GM03348 (cell line): ENCODE measurements at places on chromosomes 11 and 22.

GRCh38 chr22:30718938-30719337 is 24.3 kb downstream of the OSBP2 start:
- no peak for DNase-seq

DNA sequence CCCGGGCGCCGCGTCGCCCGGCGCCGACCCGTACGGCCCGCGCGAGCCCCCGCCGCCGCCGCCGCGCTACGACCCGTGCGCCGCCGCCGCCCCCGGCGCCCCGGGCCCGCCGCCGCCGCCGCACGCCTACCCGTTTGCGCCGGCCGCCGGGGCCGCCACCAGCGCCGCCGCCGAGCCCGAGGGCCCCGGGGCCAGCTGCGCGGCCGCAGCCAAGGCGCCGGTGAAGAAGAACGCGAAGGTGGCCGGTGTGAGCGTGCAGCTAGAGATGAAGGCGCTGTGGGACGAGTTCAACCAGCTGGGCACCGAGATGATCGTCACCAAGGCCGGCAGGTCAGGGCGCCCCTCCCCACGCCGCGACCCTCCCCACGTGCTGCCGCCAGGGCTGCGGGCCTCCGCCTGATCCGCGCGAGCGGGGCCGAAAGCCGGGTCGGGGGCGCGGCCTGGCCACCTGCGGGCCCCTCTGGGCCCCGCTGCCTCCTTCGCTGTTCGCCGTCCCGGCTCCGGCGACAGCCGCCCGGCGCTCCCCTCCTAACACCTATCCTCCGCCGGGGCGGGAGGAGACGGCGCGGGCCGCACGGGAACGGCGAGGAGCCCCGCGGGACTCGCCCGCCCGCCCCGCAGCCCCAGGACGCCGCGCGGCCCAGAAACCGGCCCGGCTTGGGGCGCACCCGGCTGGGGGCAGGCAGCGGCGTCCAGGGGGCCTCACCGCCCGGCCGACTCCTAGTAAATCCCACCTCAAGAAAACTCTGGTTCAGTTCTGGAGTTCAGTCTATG is 560 bp downstream of the TBX1 start:
- DNase-seq: peak; percentile 60

- no peak for DNase-seq
Observed at GRCh38 chr11:70544067-70544773, 145.9 kb downstream of the CTTN start.

- DNase-seq: no peak
Observed at GRCh38 chr22:31692186-31692886, 30.3 kb upstream of the PISD start.

GRCh38 chr11:81573367-81573766 is 1160.3 kb downstream of the FAM181B start:
- DNase-seq: no peak

- DNase-seq: no peak
Observed at GRCh38 chr11:17746096-17746495, 11.5 kb downstream of the KCNC1 start.

- no peak for DNase-seq
Observed at GRCh38 chr11:94553938-94554337, 10.2 kb downstream of the FUT4 start.

DNA sequence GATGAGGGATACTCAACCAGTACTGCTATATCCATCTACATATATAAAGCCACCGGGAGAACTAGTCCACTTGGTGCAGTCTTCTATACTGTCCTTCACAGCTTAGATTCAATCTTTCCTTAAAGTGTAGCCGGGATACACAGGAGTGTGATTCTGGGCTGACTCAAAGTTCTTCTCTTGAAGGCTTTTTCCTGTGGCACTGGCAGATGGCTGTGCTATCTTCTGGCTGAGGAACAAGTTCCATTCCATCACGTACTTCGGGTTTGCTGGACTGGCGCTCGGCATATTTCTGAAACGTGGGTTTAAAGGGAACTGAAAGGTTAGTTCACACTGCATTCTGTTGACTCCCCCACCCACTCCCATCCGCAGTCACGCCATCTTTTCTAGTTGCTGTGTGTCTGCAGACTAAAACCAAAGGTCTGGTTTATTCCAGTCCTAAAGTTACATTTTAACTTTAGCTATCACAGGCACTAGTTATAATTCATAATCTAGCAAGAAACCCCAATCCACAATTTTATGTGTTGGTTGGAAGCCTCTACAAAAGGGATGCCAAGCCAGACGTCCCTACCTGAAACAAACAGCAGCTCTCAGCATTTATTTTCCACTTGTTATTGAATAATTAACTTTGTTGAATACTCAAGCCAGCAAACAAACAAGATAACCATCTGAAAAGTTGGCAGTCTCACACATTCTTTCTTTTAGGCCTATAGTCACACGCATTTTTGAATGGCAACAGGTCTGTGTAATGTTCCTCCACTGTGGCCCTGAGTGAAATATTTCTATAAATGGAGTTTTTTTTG is 7.5 kb upstream of the C11orf65 start:
- no peak for DNase-seq

GRCh38 chr11:76839311-76839710 is 21.4 kb upstream of the ACER3 start:
- no peak for DNase-seq

GRCh38 chr11:44943696-44944095 is 7.0 kb downstream of the TP53I11 start:
- DNase-seq: no peak

- DNase-seq: no peak
Observed at GRCh38 chr11:69361466-69361865, 67.5 kb downstream of the MYEOV start.

GRCh38 chr22:36351921-36352802 is 35.6 kb downstream of the MYH9 start:
- DNase-seq: no peak

DNA sequence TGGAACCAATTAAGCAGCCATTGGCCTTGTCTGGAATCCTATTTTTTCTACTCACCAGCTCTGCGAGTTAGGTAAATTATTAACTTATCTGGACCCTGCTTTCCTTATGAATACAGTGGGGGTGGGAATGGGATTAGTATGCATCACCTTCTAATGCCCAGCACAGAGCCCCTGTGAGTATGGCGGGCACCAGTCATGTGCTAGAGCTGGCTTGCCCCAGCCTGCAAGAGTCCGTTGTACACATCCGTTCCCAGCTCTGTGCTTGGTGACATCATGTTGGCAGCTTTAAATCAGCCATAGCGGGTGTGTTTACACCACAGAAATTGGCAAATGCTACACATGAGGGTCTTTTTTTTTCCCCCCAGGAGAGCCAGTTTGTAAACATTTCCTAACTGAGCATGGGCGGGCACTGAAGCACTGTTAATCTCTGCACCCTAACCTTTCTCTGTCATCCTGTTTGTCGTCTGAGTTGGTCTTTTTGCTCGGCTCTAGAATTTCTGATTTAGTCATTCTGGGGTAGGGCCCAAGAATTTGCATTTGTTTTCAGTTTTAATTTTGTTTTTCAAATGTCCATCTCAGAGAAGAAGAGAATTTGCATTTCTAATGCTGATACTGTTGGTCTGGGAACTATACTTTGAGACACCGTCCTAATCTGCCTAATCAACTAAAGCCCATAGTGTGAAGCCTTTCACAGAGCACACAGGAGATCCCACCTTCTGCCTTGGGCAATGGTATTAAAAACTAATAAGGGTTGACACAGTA is 130.3 kb upstream of the TBCEL start:
- DNase-seq: no peak

DNA sequence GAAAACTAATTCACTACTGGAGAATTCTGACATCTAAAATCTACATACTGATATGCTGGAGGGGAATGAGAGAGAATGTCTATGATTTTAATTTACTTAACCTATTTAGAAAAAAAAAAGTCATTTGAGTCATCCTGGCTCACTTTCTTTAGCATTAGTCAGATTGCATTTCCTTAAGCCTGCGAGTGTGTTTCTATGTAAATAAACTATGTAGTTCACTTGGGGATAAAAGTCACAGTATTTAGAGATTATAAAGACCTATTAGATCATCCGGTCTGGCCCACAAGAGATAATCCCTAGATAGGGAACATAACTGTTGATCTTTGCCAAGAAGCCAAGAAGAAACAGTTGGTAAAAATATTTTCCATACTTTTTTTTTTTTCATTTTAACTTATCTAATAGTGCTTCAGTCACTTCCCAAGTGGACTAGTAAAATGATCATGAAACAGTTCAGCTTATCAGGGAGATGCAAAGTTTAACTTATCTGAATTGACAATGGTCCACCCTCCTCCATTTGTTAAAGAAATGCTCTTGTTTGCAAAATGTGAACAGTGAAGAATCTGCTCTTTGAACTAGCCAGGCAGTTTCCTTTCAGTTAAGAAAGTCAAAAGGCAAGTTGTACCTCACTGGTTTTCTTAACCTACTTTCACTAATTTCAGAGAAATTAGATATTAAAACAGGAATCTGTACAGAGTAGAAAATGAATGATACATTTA is 21.2 kb upstream of the BLID start:
- DNase-seq: peak; percentile 66

DNA sequence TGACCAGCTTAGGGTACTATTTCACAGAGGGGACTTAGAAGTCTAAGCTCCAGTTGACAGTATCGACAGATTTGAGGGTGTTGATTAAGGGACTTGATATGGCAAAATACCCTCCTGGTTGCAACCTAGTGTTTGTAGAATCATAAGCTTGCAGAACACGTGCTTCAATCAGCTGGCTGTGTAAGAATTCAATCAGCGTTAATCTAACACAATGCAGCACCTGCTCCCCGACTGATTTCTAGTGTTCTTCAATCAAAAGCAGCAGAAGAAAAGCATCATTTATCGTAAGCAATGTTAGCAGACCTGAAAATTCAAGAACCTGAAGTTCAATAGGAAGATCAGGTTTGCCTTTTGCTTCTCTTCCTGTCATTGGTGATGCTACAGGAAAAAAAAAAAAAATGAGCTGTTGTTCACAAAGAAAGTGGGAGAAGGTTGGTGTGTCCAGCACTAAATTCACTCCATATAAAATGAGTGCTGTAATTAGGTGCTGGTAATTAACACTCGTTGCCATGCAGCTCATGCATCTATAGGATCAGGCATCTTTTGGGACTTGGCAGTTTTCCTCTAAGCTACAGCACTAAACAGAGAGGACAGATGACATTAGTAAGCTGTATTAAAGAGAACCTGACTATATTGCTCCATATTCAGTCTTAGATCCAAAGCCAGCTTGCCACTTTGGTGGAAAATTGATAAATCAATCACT is 840.3 kb downstream of the OPCML start:
- DNase-seq: no peak

DNA sequence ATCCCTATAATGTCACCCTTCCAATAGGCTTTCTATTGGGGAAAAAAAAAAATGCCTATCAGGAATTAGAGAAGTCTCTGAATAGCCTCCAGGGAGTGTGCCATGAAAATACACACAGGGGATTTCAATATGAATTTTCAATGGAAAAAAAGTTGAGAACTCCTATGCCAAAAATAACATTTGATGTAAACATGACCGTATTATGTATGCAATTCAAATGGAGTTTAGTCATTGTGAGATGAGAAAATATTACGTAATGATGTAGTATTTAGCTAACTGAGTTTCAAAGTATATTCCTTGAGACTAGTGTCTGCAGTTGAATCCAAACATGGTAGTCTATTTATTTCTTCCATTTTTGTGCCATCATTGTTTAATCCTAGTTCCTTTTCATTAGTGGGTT is 182.3 kb downstream of the BLID start:
- no peak for DNase-seq

- DNase-seq: no peak
Observed at GRCh38 chr22:33865248-33865647, 55.0 kb downstream of the LARGE1 start.

- DNase-seq: no peak
Observed at GRCh38 chr22:40285513-40285912, 60.8 kb upstream of the ADSL start.

DNA sequence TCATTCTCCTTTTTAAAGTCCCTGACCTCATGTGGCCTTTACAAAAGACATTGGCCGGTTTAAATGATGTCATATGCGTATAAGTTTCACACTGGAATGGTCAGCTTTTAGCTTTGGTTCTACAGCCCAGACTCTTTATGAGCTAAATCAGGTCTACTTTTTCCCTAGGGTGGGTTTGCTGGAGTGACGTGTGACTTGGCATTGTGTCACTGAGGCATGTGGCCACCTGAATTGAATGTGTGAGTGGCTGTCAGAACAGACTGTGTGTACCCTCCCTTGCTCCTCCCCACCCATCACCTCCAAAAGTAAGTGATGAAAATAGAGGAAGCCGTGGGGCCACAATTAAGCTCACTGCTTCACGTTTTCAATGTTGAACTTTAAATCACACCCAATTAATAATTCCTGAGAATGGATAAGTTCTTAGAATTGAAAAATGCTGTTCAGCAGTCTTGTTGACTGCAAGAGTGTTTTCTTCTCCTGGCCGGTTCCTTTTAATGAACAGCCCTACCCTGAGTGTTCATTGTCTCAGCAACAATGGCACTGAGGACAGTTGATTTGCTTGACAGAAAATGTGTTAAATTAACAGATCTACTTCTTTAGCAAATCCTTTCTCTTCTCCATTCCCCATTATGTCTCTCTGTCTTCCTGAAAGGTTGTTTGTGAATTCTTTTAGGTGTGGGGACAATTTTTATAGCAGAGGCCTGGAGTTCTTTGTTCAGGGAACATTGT is 11.3 kb downstream of the CECR2 start:
- DNase-seq: no peak

DNA sequence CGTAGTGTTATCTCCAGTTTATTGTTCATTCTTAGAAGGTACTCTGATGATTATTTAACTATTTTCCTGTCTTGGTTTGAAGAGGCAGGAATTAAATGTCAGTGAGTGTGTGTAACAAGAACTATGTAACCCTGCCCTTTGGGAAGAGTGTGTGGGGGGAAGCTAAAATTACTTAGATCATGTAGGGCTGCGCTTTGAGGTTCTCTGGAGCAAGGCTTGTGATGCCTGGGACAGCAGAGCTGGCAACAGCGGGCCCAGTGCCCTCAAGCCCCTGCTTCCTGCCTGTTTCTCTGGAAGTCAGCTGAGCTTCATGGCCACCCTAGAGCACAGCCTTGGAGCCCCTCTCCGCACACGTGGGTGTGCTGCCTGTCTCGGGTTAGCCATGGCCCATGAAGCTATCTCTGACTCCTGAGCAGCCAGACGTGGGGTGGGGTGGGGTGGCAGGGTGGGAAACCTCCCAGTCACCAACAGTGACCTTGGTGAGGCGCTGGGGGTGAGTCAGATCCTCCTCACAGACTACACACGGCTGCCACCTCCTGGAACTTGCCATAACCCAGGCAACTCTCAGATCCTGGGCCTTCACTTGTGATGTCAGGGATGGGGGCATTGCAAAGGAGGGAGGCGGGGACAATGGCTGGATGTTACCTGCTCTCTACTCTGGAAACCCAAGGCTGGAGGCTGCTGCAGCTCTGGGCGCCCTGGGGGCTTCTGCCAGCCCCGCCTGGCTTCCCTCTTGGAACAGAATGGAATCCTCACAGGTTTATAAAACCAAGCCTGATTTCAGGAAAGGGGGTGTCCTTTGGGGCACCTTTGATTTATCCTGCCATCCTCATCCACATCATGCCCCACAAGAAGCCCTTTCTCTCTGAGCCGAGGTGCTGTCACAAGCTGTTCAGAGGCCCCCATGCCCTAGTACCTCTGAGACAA is 88.6 kb downstream of the SNX19 start:
- peak; percentile 90 for DNase-seq
